ENCODE measurements at places on chromosomes 5 and 9. TPM values are rescaled to one million over a fixed set of nuclear protein-coding genes. Genes with fewer than 3 reads are reported as not detected.

GRCh38 chr5:118115791-118116190 is 872.6 kb downstream of the DTWD2 start:
- no peak overlapping the region for H3K4me3 ChIP-seq
- no peaks in the 10 kb centered on the region for H3K36me3 ChIP-seq
- no peaks in the 10 kb centered on the region for H3K4me1 ChIP-seq
- no peaks in the 10 kb centered on the region for H3K27me3 ChIP-seq
- no peak for DNase-seq

- no peak for DNase-seq
- H3K4me1 ChIP-seq = peaks cover 6% of the 10 kb centered on the region
- no peak overlapping the region for H3K27ac ChIP-seq
- no peaks in the 10 kb centered on the region for H3K36me3 ChIP-seq
- no peak overlapping the region for H3K4me3 ChIP-seq
- no peaks in the 10 kb centered on the region for H3K27me3 ChIP-seq
Measured at GRCh38 chr5:74319076-74319475, 321.5 kb downstream of the ENC1 start.

GRCh38 chr9:126694206-126695081 is 80.7 kb downstream of the LMX1B start:
- no peak overlapping the region for H3K27ac ChIP-seq
- no peaks in the 10 kb centered on the region for H3K4me1 ChIP-seq
- no peaks in the 10 kb centered on the region for H3K36me3 ChIP-seq

DNA sequence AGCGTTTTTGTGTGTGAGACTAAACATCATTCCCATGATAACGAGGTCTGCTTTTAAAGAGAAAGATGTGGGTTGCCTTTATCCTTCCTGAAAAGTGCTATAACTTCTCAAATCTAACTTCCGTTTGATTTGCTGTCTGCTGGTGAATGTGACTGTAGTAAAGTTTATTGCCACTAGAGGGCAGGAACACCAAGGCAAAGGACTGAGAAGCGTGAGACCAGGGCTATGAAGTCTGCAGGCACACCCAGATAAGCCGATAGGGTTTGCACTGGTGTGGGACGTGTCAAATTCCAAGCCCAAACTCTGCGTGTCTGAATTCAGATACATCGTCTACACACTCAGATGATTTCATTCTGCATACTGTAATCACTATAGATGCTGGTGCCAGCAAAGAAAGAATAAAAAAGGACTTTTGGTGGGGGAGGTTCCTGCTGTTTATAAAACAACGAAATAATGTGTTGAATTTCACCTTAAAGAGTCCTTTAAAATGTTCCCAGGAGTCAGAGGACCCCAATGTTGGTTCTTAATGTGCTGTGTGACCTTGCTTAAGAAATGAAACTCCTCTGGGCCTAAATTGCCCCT is 87.2 kb downstream of the PTTG1 start:
- H3K4me3 ChIP-seq = no peak overlapping the region
- H3K4me1 ChIP-seq = no peaks in the 10 kb centered on the region
- no peaks in the 10 kb centered on the region for H3K36me3 ChIP-seq
- H3K27me3 ChIP-seq = peaks cover 72% of the 10 kb centered on the region

DNA sequence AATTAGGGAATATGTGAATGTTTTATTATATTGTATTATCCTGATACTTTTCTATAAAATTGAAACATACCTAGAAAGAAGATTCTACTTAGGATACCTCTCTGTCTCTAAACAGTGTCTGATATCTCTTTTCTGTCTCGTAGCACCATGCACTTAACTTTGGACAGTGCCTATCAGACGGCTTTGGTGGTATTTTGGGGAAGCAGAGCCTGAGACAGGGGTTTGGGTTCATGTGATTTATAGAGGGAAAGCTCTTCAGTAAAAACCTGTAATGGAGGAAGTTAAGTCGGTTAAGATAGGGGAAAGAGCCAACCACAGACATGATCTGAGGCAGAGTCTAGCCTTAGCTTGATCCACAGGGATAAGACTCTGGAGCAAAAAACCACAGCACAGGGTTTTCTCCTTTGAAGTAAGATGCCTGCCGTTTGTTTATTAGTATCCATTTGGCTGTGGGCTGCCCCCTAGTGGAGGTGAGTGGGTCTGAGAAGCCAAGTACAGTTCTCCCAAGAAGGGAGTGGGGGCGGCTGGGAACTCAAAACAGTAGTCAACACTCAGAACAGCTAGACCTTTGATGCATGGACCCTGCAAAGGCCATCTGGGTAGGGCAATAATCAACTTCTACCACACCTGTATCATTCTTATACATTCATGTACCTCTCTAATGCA is 141.2 kb upstream of the ASTN2 start:
- H3K4me3 ChIP-seq = no peak overlapping the region
- H3K27ac ChIP-seq = no peak overlapping the region
- no peaks in the 10 kb centered on the region for H3K4me1 ChIP-seq
- no peaks in the 10 kb centered on the region for H3K27me3 ChIP-seq
- H3K36me3 ChIP-seq = no peaks in the 10 kb centered on the region

DNA sequence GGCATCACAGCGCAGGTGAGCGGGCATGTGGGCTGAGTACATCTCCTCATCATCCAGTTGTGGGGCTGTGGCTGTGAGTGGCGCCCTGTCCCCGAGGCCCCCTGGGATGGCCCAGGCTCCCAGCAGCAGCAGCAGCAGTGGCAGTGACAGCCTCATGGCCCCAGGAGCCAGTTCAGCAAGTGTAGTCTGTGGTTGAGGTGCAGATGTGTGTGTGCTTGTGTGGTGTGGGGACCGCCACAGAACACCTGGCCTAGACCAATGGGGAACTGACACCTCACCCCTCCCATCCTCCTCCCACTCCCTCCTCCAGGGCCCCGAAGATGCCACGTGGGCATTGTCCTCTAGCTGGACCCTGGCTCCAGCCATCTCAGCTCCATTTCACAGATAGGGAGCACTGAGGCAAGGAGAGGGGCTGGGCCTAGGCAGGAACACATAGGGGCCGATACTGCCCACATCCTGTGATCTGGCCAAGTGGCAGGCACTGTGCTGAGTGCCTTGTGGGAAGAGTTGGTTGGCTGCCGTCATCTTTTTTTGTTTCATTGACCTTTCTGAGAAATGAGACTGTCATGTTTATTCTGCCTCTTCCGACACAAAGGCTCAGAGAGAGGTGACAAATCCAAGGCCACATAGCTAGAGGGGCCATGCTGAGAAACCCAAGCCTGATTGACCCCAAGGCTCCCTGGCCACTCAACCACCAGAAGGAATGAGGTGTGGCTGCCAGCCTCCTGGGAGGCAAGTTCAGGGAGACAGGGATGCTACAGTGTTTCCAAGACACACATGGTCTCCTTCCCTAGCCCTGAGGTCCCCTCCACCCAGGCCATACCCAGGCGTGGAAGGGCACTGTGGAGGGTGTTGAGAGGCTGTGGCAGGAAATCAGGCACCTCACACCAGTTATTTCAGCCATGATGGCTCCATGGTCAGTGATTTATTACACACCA is at the start of gene MZB1:
Gene MZB1 (minus strand): TSS at position 213 of the 938 bp plus-strand sequence. CDS start 57 bp downstream, at position 156.
- no peak within 1 kb of the TSS for H3K4me3 ChIP-seq
- no peaks in the 10 kb centered on the region for H3K36me3 ChIP-seq
- H3K4me1 ChIP-seq = peaks cover 12% of the 10 kb centered on the region
- DNase-seq = no peak
- peaks cover 11% of the 10 kb centered on the region for H3K27me3 ChIP-seq

GRCh38 chr5:118561235-118561634 is 427.1 kb downstream of the DTWD2 start:
- H3K36me3 ChIP-seq = no peaks in the 10 kb centered on the region
- no peaks in the 10 kb centered on the region for H3K27me3 ChIP-seq
- H3K4me1 ChIP-seq = no peaks in the 10 kb centered on the region
- DNase-seq = no peak

DNA sequence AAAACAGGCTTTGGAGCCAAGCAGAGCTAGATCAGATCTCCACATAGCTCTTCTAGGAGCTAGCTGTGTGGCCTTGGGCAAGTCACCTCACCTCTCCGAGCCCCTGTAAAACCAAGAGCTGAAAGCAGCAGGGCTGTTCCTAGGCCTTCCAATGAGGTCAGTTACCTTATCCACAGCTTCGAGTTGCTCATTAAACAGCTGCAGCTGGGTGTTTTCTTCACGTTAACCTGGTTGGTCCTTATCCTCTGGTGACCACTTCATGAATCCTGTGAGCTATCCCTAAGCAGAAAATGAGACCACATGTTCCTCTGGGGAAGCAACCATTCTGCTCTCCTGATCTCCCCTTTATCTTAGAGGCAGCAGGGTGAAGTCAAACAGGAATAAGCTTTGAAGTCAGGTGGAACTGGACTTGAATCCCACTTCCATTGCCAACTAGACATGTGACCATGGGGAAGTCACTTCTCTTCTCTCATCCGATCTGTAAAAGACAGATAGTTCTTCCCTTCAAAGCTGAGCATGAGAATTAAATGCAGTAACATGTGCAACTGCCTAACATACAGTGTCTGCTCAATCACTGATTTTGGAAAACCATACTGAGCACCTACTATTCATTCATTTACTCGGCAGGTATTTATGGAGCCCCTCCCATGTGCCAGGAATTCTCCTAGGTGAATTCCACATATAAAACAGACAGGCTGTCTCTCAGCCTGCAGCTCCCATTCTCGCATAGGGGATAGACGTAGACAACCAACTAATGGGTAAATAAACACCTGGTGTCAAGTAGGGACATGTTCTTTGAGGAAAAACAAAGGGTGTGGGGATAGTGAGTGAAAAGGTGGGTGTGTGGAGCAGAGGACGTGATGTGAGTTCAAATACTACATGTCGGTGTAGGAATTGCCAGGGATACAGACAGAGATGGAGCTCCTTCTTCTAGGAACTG is 111.7 kb upstream of the BOD1 start:
- no peak overlapping the region for H3K4me3 ChIP-seq
- H3K4me1 ChIP-seq = no peaks in the 10 kb centered on the region
- no peaks in the 10 kb centered on the region for H3K27me3 ChIP-seq
- no peak for DNase-seq

- no peak for DNase-seq
- H3K27me3 ChIP-seq = no peaks in the 10 kb centered on the region
- H3K4me1 ChIP-seq = peaks cover 39% of the 10 kb centered on the region
- peaks cover 3% of the 10 kb centered on the region for H3K36me3 ChIP-seq
- no peak overlapping the region for H3K27ac ChIP-seq
Measured at GRCh38 chr5:1096838-1097237, 15.0 kb downstream of the SLC12A7 start.

- H3K4me3 ChIP-seq = no peak overlapping the region
- no peaks in the 10 kb centered on the region for H3K36me3 ChIP-seq
- no peak for DNase-seq
- no peaks in the 10 kb centered on the region for H3K4me1 ChIP-seq
- H3K27me3 ChIP-seq = no peaks in the 10 kb centered on the region
- no peak overlapping the region for H3K27ac ChIP-seq
Measured at GRCh38 chr5:87137283-87137682, 130.4 kb upstream of the RASA1 start.

GRCh38 chr9:9560382-9561035 is 1052.3 kb downstream of the PTPRD start:
- DNase-seq = no peak
- H3K4me3 ChIP-seq = no peak overlapping the region
- H3K27ac ChIP-seq = no peak overlapping the region
- H3K27me3 ChIP-seq = no peaks in the 10 kb centered on the region
- peaks cover 6% of the 10 kb centered on the region for H3K4me1 ChIP-seq
- H3K36me3 ChIP-seq = no peaks in the 10 kb centered on the region

GRCh38 chr9:137167747-137168572 is 1.9 kb downstream of the LRRC26 start:
- peak; percentile 19 for DNase-seq
- no peaks in the 10 kb centered on the region for H3K36me3 ChIP-seq
- H3K27ac ChIP-seq = no peak overlapping the region
- peak overlapping the region; percentile 28 for H3K4me3 ChIP-seq

DNA sequence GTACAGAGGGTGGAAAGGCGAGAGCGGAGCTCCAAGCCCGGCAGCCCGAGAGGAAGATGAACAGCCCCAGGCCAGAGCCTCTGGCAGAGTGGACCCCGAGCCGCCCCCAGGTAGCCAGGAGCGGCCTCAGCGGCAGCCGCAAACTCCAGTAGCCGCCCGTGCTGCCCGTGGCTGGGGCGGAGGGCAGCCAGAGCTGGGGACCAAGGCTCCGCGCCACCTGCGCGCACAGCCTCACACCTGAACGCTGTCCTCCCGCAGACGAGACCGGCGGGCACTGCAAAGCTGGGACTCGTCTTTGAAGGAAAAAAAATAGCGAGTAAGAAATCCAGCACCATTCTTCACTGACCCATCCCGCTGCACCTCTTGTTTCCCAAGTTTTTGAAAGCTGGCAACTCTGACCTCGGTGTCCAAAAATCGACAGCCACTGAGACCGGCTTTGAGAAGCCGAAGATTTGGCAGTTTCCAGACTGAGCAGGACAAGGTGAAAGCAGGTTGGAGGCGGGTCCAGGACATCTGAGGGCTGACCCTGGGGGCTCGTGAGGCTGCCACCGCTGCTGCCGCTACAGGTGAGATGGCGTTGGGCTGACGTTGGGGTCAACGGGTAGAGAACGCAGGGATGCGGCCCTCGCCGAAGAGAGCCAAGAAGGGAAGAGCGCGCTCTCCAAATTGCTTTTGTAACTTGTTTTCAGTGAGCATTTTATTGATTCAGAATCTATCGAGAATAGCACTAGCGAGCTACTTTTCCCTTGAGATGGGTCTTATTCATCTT is at the start of gene PTGER4:
Gene PTGER4 (plus strand): TSS at position 3 of the 769 bp plus-strand sequence. CDS start 1,079 bp downstream, outside the sequence.
- H3K36me3 ChIP-seq = no peaks in the 10 kb centered on the region
- DNase-seq = no peak
- H3K27me3 ChIP-seq = peaks cover 69% of the 10 kb centered on the region
- peak within 1 kb of the TSS; percentile 61 for H3K4me3 ChIP-seq
- H3K4me1 ChIP-seq = peaks cover 13% of the 10 kb centered on the region
- peak within 1 kb of the TSS; percentile 46 for H3K27ac ChIP-seq

DNA sequence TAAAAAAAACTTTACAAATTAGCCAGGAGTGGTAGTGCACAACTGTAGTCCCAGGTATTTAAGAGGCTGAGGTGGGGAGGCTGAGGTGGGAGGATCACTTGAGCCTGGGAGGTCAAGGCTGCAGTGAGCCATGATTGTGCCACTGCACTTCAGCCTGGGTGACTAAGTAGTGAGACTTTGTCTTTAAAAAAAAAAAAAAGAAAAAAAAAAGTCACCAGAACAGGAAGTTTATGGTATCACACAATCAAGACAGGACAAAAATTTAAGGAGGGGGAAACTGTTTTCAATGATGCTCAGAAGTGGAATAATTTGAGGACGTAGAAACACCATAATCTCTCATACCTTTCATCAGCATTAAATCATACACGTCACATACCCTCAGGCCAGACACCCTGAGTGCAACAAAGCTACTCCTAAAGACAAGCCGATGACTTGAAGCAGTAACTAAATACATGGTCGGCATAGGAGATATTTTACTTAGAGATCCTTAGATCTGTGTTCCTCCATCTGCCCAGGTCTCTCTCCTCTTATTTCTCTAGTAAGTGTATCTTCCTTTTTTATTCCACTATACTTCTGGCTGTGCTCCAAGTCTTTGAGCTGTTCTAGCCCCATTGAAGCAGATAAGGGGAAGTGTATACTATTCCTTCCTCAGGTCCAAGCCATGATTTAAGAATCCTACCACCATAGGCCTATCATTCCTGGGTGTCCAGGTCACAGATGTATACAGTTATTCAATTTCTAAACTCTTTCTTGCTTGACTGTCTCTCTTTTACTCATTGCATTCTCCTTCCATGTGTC is 91.3 kb upstream of the APC start:
- H3K27me3 ChIP-seq = no peaks in the 10 kb centered on the region
- peak; percentile 9 for DNase-seq
- peaks cover 14% of the 10 kb centered on the region for H3K4me1 ChIP-seq
- no peaks in the 10 kb centered on the region for H3K36me3 ChIP-seq
- H3K4me3 ChIP-seq = no peak overlapping the region

ZNF367 gene
- 3.0 TPM for total RNA-seq

RAI14 gene
- total RNA-seq = 11.6 TPM

TNFSF8 gene
- not detected for total RNA-seq

NXNL2 gene
- 0.56 TPM for total RNA-seq

PCDHB15 gene
- 21.3 TPM for total RNA-seq

SLC25A2 gene
- total RNA-seq = not detected

GABRB2 gene
- total RNA-seq = 3.3 TPM

GABRA6 gene
- not detected for total RNA-seq

CDX1 gene
- total RNA-seq = not detected

GFRA3 gene
- 0.53 TPM for total RNA-seq

FBP1 gene
- total RNA-seq = 2.9 TPM

Measured in cardiac muscle cell (in vitro differentiated cells and primary cell).